ENCODE measurements at places on chromosomes 7 and 10.
A peak's percentile ranks its signal among the peaks of the same experiment; 100 is the strongest.

DNA sequence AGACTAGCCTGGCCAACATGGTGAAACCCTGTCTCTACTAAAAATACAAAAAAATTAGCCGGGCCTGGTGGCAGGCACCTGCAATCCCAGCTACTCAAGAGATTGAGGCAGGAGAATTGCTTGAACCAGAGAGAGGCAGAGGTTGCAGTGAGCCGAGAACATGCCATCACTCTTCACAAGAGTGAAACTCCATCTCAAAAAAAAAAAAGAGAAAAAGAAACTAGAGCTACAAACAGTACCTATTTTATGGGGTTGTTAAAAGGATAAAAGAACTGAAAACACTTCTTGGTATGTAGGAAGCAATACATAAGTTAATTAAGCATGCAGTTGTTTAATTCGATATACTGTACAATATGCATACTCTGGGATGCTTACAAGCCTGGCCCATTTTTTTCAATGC is 216.9 kb downstream of the SORCS1 start:
- no peak for DNase-seq

DNA sequence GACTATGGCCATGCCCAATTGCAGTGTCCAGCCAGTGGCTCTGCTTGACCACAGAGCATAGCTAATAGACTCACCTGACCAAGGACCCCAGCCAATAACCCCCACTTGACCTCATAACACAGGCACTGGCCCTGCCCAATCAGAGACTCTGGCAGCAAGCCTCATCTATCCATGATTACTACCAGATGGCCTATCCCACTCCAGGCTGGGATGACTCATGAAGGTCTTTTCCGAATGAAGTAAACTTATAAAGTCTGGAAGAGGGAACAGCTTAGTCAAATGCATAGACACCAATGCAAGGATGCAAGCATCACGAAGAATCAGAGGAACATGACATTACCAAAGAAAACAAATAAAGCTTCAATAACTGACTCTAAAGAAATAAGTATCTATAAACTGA is 141.4 kb downstream of the TMEM168 start:
- peak; percentile 15 for DNase-seq

DNA sequence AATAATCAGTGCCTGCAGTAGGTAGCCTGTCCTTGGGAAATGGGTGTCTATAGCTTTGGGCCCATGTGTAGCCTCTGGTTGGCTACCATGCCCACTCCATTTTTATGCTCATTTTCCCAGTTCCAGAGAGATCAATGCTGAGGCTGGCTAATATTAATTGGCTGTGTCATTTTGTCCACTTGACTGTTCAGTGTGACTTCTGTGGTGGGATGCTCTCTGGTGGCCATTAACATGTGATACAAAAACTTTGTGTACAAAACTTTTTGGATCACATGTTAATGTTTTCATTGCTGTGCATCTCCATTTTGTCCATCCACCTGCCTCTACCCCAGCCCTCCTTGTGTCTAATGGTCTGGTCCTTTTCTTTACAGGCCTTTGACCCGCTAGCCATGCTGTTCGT is 22.7 kb downstream of the VIM start:
- no peak for DNase-seq

DNA sequence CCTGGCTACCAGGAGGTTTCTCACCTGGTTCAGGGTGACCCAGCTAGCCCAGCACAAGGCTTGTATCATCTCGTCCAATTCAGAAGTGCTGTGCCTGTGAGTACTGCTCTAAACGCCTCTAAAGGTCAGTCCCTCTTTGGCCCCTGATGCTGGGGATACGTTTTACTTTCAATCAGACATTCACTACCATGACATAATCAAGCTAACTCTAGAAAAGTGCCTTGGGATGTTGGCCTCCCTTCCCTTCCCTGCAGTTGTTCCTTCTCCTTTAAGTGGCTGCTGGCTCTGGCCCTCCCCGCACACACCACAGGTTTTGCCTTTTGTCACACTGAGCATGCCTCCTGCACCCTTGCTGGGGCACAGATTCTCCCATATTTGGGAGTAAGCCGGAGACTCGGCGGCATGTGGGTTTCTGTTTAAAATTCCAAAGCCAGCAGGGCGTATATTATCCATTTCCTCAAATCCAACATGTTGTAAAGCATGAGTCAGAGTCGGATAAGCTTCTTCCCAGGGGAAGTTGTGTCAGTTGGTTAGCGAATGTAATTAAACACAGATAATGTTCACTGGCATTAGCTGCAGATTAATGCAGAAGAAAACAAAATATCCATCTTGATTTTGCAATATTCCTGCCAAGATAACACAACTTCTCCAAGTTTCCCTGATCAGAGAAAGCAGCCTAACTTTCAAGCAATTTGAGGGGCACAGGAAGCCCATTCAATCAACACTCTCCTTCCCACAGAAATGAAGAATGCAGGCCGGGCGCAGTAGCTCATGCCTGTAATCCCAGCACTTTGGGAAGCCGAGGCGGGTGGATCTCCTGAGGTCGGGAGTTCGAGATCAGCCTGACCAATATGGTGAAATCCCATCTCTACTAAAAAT is 31.8 kb upstream of the VCL start:
- DNase-seq: peak; percentile 99

GRCh38 chr10:84540022-84540616 is 211.7 kb downstream of the CCSER2 start:
- DNase-seq: peak; percentile 57
